ENCODE measurements at places on chromosomes 12 and 14.

DNA sequence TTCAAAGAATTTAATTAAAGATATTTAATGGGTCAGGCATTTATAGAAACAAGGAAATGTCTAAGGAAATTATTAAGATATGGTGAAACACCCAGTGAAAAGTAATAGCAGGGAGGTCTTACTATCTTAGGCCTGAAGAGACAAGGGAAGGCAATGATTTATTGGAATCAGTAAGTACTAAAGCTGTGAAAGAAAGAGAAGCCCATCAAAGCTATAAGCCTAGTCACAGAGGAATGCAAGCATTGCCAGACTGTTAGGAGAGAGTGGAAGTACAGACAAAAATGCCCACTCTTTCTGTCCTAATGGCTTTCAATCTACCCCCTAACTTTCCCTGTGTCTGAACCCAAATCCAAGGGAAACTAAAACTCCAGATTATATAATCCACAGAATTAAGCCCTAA lies 69.2 kb upstream of the PIK3C2G start:
- DNase-seq, result no peak

DNA sequence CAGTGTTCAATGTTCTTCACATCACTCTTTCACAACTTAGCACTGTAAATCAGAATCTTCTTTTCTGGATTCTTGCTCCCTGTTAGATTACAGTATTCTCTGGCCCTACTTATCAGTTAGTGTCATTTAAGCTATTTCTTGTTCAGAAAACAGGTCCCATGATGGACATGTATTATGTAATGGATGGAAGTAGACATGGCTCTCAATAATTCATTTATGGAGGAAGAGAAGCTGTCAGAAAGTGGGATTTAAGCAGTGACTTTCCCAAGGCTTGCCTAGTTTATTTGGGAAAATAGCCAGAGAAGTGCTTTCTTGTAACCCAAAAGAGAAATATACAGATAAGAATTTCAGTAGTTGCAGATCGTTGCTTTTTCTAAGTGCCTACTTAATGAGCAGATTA lies 1.6 kb downstream of the ERC1 start:
- no peak for DNase-seq

DNA sequence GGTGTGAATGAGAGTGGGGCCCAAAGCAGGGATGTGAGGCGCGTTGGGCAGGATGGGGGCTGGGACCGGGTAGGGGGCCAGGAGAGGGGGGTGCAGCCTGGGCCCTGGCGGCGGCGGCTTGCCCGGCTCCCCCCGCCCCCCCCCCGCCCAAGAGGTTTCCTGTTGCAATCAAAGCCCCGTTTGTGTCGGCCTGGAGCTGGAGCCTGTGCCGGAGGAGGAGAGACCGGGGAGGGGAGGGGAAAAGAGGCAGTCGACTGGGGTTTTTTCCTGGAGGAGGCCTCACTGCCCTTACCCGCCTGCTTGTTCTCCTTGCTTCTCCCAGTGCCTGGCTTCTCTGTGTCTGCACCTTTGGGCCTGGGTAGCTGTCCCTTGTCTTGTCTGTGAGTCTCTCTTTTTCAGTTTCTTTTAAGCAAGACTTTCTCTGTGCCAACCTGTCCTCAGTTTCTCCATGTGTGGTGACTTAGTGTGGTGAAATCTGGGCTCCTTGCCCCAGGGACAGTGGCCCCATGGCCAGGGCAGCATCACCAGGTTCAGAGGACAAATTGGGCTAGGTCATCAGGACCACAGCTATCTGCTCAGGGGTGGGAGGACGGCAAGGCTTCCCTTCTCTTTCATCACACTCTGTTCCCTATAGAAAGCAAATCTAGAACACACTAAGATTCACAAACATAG lies 8.5 kb downstream of the RARG start:
- DNase-seq, result peak; percentile 51

GRCh38 chr12:116189692-116190091 lies 87.8 kb downstream of the MED13L start:
- DNase-seq, result no peak

DNA sequence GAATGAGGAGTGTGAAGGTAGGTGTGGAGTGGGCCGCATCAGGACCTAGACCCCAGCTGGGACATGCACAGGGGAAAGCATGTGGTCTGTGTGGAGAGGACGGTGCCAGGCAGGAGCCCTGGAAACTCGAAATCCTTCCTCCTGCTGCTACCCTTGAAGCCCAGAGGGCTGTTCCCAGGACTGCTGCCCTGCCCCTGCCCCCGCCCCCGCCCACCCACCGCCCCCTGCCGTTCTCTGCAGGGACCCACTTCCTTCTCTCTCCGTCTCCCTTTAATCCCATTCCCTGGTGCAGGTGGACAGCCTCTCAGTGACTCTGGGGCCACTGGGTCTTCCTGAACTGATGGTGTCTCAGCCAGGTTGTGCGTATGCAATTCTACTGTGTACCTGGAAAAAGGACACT lies 8.0 kb downstream of the ITFG2 start:
- DNase-seq, result no peak

DNA sequence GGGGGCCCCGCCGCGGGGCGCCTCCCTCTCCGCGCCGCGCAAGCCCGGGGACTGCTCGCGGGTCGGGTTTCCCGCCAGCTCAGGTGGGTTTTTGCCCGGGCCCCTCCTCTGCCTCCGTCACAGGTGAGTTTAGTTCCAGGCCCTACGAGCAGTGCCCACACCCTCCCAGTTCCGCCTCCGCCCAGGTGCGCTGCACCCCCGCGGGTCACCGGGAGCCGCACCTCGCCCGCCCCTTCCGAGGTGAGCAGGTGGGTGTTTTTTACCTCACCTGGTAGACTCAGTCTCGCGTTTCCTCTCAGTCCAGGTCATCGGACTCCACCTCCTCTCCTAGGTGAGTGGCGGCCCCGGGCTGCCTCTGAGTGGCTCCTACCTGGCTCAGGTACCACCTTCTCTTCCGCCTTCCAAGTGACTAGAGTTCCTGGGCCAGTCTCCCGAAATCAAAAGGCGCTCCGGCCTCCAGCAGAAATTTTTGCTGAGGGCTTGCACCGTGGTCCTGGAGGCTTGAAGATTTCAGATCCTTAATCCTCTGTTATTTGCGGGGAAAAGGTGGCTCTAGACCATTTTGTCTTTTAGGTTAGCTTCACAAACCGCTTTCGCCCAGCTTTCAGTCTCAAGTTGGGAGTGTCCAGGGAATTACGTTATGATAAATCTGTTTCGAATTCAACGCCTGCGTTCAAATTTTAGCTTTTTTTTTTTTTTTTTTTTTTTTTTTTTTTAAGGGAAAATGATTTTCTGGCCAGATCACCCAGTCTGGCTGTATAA lies at the start of gene TMEM30B:
Gene TMEM30B, minus strand, starts transcription at position 153 of the 762 bp plus-strand sequence. CDS start 191 bp downstream, outside the sequence.
- DNase-seq, result peak; percentile 28

Data from CD4-positive, alpha-beta T cell treated with Interferon alpha-2 for 1 hour (primary cell).